ENCODE measurements at places on chromosomes 6 and 20.

DNA sequence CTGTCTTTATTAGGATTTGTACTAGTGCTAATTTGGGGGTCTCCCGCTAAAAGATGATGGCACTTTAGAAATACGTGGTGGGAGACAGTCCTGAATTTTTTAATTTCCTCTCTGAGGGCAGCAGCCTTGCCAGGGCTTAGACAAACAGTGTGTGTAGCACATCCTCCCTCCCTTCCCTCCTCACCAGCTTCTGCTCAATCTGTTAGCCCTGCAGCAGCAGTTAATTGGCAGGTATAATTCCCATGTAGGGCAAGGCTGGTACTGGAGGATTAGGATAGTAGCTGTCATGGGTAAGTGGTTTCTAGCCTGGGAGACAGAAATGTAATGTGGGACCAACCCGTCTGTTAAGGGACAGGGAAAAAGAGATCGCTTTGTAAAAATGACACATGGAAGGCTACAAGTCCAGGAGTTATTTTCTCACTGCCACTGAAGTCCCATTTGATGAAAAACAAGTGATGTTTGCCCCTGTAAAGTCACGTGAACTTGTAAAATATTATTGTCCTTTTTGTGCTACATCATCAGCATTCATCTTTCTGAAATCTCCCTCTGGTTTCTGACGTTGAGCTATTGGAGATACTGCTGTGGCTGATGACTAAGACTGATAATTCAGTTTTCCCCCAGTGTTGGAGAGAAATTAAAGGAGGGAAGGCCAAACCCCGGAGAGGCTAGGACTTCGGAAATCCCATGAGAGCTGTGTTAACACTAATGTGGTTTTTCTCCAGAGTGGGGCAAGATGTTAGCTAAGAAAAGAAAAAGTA is 40.6 kb downstream of the CTNNBL1 start:
- no peak for DNase-seq

- no peak for DNase-seq
Observed at GRCh38 chr20:37251825-37252477, 9.7 kb downstream of the GHRH start.

DNA sequence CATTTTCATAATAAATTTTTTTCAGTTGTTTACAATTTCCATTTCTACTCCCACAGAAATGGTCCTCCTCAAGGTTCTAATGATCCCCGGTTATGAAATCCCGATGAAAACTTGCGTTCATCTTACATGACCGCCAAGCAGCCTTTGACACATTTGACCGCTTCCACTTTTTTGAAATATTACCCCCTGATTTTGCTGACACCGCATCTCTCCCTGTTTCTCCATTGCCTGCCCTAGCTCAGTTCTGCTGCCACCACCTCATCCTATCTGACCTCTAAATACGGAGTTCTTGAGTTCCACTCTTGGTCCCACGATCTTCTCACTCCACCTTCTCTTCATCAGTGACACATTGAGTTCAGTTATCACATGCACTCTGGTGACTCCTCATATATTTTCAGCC is 74.1 kb downstream of the SLC35B3 start:
- DNase-seq, result no peak

GRCh38 chr6:87407561-87407900 is 241 bp upstream of the CFAP206 start:
- no peak for DNase-seq

- DNase-seq, result no peak
Observed at GRCh38 chr6:111033628-111034289, 51.9 kb downstream of the RPF2 start.

DNA sequence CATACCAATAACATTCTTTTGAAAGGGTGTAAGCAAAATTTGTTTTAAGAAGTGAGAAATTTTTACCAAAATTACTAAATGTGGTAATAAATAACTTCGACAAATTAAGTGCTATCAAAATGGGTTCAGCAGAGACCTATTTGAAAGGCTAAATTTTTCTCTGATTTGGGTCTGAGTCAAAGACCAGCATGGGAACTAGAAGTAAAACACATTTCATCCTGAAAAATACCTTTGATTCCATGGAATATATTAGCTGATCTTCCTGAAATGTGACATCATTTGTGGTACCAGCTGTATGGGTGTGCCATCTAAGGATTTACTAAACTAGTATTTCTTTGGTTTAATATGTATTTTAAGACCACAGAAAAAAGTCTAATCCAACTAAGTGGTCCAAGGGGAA is 63.6 kb downstream of the BLOC1S5 start:
- no peak for DNase-seq

GRCh38 chr6:7558781-7559180 is 17.3 kb downstream of the DSP start:
- no peak for DNase-seq

DNA sequence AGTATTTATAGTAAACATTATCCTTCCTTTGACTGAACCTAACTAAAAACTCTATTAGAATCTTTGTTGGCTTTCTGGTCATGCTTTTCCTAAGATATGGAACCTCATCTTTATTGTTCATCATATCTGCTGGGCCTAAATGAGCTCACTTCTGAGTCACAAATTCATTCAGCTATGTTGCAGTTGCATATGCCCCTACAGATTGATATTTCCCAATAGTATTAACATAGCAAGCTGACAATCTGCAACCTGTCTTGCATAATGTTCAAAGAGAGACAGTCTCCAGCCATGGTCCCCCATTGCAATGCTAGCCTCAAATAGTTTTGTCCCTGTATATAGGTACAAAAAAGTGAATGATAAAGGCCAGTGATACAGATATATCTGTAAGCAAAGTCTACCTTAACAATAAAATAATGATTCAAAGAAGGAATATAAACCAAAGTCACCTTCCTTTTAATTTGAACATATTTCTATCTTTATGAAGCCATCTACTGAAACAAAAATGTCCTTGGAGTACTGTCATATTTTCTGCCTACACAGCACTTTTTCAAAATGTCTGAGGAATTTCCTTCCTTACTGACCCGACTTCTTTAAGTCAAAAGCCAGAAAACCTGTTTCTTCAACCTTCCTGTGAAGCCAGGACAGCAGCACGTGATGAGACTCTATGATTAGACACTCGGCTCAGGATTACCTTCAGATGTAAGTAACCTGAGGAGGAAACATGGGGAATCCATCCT is 140.7 kb downstream of the UBE3D start:
- no peak for DNase-seq

DNA sequence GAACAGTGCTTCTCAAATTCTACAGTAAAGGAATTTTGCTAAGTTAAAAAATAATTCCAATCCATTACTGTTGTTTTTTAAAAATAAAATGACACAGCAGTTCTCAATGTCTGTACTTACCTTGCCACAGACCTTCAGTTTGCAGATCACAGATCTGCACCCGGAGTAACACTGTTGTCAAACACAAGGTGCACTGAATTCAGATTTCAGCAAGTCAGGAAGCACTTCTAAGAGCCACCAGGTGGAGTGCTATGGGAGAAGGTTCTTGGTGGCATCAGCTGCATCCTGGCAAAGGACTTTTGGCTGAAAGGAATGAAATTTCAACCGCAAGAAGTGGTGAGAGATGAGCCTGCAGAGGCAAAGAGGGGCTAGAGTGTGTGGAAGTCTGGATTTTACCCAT is 17.4 kb downstream of the RSPH4A start:
- DNase-seq, result no peak

- no peak for DNase-seq
Observed at GRCh38 chr6:10272591-10272990, 142.3 kb downstream of the TFAP2A start.

DNA sequence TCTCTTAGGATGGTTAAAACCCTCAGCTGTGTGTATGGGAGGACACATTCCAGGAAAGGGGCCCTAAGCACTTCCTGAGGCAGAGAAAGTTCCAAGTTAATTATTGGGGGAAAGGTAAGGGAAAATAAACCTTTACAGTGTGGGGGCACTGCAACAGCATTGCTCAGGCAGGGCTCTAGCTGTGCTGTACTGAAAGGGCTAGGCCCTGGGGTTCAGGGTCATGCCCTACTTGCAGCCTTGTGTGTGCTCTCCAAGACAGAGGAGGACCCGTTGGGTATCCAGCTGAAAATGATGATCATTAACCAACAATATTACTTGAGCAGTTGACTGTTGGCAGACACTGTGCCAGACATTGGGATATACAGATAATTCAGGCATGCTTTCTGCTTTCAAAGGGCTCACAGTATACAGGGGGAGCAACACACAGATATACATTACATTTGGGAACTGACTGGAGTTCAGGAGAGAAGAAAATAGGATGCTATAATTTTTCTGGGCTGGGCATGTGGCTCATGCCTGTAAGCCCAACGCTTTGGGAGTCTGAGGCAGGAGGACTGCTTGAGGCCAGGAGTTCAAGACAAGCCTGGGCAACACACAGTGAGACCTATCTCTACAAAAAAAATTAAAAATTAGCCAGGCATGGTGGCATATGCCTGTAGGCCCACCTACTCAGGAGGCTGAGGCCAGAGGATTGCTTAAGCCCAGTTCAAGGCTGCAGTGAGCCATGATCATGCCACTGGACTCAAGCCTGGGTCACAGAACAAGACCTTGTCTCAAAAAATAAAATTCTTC is 9.1 kb upstream of the RPL7L1 start:
- DNase-seq, result no peak

GRCh38 chr20:3710703-3711483 is 1.5 kb downstream of the SIGLEC1 start:
- DNase-seq, result peak; percentile 86

DNA sequence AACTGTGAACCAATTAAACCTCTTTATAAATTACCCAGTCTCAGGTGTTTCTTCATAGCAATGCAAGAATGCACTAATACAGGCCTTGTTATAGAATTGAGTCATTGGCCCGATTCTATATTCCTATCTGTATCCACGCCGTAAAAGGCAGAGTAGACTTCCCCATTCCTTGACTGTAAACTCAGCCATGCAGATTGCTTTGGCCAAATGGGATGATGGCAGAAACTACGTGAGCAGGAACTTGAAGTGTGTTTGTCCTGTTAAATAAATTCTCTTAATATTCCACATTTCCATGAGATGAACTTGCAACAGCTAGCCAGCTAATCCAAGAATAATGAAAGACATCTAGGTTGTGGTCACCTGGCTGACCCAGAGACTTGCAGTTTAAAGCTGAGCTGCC is 3.9 kb upstream of the SAYSD1 start:
- no peak for DNase-seq

DNA sequence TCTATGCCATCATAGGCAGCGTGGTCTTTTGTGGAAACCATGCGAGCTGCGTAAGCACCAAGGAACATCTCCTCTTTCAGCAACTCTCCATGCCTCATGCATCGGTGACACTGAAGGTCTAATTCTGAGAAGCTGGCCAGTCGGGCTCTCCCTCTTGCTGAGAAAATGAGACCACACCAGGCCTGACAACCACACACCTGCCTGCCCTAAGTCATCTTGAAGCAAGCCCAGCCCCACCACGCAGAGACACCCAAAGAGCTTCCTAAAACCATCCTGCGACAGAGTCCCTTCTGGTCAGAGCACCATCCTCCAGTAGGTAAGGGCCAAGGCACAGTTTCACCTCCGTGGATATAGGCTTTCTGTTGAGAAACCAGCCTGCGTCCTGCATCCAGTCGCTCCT is 26.6 kb downstream of the PREX1 start:
- no peak for DNase-seq

DNA sequence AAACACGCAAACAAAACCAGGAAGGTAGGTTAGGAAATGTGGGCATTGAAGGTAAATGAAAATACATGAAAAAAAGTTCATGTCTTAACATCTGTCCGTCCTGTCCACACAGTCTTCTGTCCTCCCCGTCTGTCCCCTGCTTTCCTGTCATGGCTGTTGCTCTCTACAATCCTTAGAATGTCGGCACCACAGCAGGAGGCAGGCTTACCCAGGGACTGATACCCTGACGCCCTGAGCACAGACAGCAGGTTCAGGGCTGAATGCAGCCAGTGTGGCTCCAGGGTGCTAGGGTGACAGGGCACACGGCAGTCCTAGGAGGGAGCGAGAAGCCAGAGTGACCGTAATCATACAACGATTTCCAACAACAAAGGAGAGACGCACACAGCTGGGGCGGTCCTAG is 123.7 kb downstream of the IRF4 start:
- DNase-seq, result no peak

DNA sequence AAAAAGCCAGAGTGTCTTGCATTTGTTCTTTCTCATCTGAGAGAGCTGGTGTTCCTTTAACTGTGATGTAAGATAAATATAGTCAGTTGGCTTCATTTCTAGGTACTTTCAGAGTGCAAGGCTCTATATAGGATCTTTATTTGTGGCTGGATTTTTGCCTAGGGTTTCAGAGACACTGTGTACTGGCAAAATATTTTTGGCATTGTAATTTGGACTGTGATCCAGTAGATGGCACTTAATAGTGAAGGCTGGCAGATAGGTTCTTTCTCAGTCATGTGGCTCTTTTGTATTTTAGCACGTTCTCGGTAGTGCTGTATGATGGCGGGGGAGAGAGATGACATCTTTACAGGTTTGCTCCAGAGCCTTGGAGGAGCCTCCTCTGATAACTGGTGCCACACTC is 26.8 kb upstream of the SLC35B3 start:
- DNase-seq, result no peak

DNA sequence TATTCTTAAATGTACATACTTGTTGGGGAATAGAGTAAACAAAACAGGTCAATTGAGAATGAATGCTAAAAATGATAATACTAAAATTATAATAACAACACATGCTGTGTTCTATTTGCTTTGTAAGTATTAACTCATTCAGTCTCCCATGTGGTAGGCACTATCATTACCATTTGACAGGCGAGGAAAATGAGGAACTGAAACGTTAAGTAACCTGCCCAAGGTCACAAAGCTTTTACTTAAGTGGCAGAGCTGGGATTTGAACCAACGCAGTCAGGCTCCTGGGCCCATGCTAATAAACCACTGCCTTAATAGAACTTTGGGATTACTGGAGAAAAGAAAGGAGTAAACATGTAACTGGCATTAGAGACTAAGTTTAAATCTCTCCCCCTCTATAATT is 3.8 kb downstream of the NSFL1C start:
- no peak for DNase-seq

- no peak for DNase-seq
Observed at GRCh38 chr6:134165561-134166201, 113.3 kb upstream of the SLC2A12 start.

DNA sequence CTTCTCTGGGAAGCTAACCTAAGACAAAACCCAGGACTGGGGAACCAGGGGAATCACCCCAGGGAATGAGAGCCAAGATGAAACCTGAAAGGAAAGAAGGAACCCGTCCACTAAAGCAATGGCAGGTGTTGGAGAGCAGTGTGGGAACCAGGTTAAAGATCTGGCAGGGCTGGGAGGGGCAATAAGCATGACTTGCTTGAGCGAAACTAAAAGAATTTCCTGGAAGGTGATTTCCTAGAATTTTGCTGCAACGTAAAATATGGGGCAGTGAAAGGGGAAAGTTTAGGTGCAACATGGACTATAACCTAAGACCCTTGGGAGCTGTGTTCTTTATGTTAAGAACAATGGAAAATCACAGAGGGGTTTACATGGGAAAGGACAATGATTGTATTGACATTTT is 126.2 kb upstream of the SSTR4 start:
- no peak for DNase-seq

GRCh38 chr20:61731363-61732181 is 334.1 kb downstream of the TAF4 start:
- DNase-seq, result no peak

- DNase-seq, result peak; percentile 30
Observed at GRCh38 chr20:23156170-23156841, 70.2 kb upstream of the CD93 start.

GRCh38 chr20:6426287-6426891 is 303.6 kb upstream of the FERMT1 start:
- DNase-seq, result no peak
